ENCODE measurements at places on chromosomes 13 and 19. TPM values are rescaled to one million over a fixed set of nuclear protein-coding genes. Genes with fewer than 3 reads are reported as not detected.

The PEG3 gene
- 12.8 TPM for total RNA-seq

DNA sequence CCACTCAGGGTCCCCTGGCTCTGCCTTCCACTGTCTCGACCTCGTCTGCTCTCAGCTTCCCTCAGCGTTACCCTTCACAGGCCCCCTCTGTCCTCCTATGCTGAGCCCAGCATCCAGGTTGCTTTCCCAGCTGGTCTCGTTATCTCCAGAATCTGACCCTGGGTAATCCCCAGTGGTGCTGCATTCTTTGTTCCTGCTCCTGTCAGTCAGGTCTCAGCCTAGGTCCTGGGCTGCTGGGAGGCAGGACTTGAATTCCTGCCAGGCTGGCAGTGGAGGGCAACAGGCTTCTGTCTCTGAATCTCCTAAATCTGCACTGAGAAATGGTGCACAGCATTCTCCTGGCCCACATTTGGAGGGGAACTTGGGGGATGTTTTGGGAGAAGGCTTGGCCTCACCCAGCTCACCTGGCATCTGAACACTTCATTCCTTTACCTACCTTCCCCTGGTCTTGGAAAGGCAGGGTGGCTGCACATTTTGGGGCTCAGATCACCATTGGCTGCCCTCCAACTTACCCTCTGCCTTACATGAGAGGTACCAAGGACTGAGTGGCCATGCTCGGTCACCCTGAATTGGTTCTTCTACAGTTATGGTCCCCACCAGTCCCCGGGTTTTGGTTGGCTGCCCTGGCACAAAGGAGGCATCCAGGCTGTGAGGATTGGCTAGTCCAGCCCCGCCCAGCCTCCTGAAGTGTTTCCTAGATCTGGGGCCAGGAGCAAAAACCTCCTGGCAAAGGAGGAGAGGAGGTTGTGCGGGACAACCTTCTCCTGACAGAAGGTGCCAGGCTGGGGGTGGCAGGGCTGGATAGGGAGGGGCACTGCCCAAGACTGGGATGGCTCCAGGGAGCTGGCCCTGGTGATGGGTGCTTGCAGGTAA is at the start of gene CYP4F8:
TSS of gene CYP4F8 (plus strand) at position 712 of the 873 bp plus-strand sequence. CDS start 399 bp downstream, outside the sequence.
- H3K4me3 ChIP-seq = no peak within 1 kb of the TSS
- H3K27me3 ChIP-seq = no peaks in the 10 kb centered on the region
- no peaks in the 10 kb centered on the region for H3K36me3 ChIP-seq
- H3K4me1 ChIP-seq = no peaks in the 10 kb centered on the region
- no peak for DNase-seq

- H3K36me3 ChIP-seq = no peaks in the 10 kb centered on the region
- no peak overlapping the region for H3K27ac ChIP-seq
- no peak for DNase-seq
- H3K4me3 ChIP-seq = no peak overlapping the region
Measured at GRCh38 chr13:112113348-112113747, 46.4 kb downstream of the SOX1 start.

The KCNC3 gene
- total RNA-seq = 0.84 TPM

DNA sequence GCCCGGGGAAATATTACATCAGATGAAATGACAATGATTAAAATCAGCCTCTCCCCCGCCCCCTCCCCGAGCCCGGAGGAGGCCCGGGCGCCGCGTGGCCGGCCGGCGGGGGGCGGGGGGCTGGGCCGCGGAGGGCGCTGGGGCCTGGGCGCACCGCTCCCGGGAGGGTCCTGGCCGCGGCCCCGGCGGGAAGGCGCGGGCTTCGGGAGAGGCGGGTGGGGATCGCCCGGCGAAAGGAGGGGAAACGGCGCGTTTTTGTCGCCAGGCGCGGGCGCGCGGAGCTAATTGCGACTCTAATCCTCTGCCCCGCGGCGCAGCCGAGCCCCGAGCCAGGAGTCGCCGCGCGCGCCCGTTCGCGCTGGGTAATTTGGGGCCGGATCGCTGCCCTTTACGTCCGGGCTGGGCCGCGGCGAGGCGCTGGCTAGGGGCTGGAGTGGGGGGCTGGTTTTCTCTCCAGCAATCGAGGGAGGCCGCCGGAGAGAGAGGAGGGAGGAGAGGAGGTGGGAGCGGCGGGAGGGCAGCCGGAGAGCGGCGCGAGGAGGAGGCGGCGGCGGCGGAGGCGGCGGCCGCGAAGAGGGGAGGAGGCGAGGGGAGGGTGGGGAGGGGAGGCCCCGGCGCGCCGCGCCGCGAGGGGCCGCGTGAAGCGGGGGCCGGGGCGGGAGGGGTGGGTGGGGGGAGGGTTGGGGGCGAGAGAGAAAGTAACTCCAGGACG is at the start of gene KCTD15:
TSS of gene KCTD15 (plus strand) at position 707 of the 712 bp plus-strand sequence. CDS start 3,585 bp downstream, outside the sequence.
- no peaks in the 10 kb centered on the region for H3K27me3 ChIP-seq
- peak within 1 kb of the TSS; percentile 77 for H3K4me3 ChIP-seq
- peak within 1 kb of the TSS; percentile 94 for H3K27ac ChIP-seq
- H3K4me1 ChIP-seq = peaks cover 10% of the 10 kb centered on the region

DNA sequence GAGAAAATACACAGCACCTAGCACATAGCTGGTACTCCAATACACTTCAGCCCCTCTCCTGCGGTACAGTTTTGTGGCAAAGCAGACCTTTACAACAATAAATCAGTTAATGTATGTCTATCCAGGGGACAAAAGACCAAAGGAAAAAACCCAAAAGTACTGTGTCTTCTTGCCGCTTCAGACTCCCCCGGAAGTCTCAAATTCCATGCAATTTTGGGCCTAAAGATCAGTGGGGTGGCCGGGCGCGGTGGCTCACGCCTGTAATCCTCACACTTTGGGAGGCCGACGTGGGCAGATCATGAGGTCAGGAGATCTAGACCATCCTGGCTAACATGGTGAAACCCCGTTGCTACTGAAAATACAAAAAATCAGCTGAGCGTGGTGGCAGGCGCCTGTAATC is 16.2 kb downstream of the CARS2 start:
- H3K4me3 ChIP-seq = no peak overlapping the region
- DNase-seq = no peak
- H3K27ac ChIP-seq = no peak overlapping the region
- H3K27me3 ChIP-seq = no peaks in the 10 kb centered on the region
- H3K36me3 ChIP-seq = no peaks in the 10 kb centered on the region
- peaks cover 5% of the 10 kb centered on the region for H3K4me1 ChIP-seq

- H3K27me3 ChIP-seq = peaks cover 10% of the 10 kb centered on the region
- H3K36me3 ChIP-seq = no peaks in the 10 kb centered on the region
- H3K4me1 ChIP-seq = peaks cover 4% of the 10 kb centered on the region
- no peak overlapping the region for H3K27ac ChIP-seq
- DNase-seq = no peak
Measured at GRCh38 chr13:39604756-39605155, 1.8 kb upstream of the LHFPL6 start.

The SIGLEC9 gene
- total RNA-seq = 4.8 TPM

GRCh38 chr13:44052780-44053184 is 173.1 kb downstream of the LACC1 start:
- no peak for DNase-seq
- no peaks in the 10 kb centered on the region for H3K27me3 ChIP-seq
- no peak overlapping the region for H3K4me3 ChIP-seq

- DNase-seq = no peak
- peaks cover 13% of the 10 kb centered on the region for H3K4me1 ChIP-seq
- H3K36me3 ChIP-seq = no peaks in the 10 kb centered on the region
Measured at GRCh38 chr13:111152844-111153243, 37.7 kb downstream of the ARHGEF7 start.

DNA sequence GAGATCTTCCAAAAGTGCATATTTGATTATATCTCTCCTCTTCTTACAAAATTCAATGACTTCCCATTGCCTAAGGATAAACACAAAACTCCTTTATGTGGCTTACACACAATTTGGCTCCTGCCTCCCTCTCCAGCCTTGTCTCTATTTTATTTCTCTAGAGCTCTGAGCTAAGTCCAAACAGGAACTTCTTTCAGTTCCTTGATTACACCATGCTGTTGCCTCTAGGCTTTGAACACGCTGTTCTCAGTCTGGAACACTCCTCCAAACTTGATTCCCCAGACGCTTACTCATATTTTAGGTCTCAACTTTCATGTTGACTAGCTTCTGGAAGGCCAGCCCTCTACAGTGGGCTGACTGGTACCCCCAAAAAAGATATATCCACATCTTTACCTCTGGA is 258.5 kb downstream of the COG6 start:
- no peak for DNase-seq
- no peak overlapping the region for H3K4me3 ChIP-seq
- no peaks in the 10 kb centered on the region for H3K36me3 ChIP-seq
- H3K4me1 ChIP-seq = no peaks in the 10 kb centered on the region
- H3K27me3 ChIP-seq = no peaks in the 10 kb centered on the region

The RFX1 gene
- 3.7 TPM for total RNA-seq

The ATP4A gene
- not detected for total RNA-seq

The ZNF814 gene
- total RNA-seq = 9.1 TPM

GRCh38 chr19:18433015-18433691 is 4.8 kb downstream of the ISYNA1 start:
- no peaks in the 10 kb centered on the region for H3K36me3 ChIP-seq
- H3K4me1 ChIP-seq = peaks cover 18% of the 10 kb centered on the region
- H3K27me3 ChIP-seq = no peaks in the 10 kb centered on the region
- no peak for DNase-seq
- H3K27ac ChIP-seq = peak overlapping the region; percentile 47

The SLC25A23 gene
- 25.3 TPM for total RNA-seq

- DNase-seq = no peak
- H3K4me3 ChIP-seq = no peak overlapping the region
- H3K27me3 ChIP-seq = no peaks in the 10 kb centered on the region
- no peaks in the 10 kb centered on the region for H3K36me3 ChIP-seq
- H3K27ac ChIP-seq = no peak overlapping the region
Measured at GRCh38 chr13:47869776-47870175, 131.3 kb downstream of the SUCLA2 start.

DNA sequence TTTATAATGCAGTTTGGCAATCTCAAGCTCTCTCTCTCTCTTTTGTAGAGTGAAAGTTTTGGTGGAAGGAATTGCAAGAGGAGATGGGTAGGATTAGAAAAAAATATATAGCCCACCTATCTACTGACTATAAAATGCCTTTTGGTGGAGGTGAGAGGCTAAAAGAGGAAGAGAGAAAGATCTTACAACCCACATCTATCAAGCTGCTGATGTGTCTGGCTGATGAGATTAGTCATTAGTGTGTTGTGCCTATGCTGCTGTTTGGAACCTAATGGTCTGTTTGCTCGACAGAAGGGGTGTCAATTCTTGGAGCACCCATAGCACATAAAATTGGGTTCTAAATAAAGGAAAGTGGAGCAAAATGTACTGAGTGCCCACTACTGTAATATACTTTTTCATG is 411.0 kb downstream of the HS6ST3 start:
- DNase-seq = no peak
- H3K4me1 ChIP-seq = no peaks in the 10 kb centered on the region
- H3K4me3 ChIP-seq = no peak overlapping the region

DNA sequence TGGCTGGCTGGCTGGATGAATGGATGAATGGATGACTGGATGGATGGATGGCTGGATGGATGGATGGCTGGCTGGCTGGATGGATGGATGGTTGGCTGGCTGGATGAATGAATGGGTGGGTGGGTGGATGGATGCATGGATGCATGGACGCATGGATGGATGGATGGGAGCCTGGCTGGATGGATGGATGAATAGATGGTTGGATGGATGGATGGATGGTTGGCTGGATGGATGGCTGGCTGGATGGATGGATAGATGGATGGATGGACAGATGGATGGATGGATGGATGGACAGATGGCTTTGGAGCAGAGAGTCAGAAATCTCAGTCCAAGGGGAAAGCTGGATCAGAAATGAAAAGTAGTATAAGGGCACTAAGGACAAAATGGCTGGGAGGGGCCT is 106.4 kb upstream of the SERP2 start:
- no peak overlapping the region for H3K27ac ChIP-seq
- H3K27me3 ChIP-seq = no peaks in the 10 kb centered on the region
- H3K36me3 ChIP-seq = no peaks in the 10 kb centered on the region
- H3K4me3 ChIP-seq = no peak overlapping the region
- DNase-seq = no peak

The GRK1 gene
- not detected for total RNA-seq

The CLDND2 gene
- total RNA-seq = not detected

The TBXA2R gene
- total RNA-seq = 6.0 TPM

The WASF3 gene
- total RNA-seq = 2.2 TPM

DNA sequence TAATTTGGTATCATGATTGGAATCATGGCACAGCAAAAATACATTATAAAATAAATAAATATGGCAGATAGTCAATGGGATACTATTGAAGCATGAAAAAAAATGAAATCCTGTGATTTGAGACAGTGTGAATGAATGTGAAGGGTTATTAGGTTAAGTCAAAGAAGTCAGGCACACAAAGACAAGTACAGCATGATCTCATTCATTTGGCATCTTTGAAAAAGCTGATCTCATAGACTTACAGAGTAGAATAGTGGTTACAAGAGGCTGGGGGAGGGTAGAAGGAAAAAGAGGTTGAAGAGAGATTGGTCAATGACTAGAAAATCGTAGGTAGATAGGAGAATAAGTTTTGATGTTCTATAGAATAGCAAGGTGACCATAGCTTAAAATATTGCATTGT is 295.1 kb upstream of the SLITRK5 start:
- no peaks in the 10 kb centered on the region for H3K36me3 ChIP-seq
- H3K4me3 ChIP-seq = no peak overlapping the region
- H3K4me1 ChIP-seq = no peaks in the 10 kb centered on the region

The STARD13 gene
- total RNA-seq = 3.4 TPM

The CYP2A6 gene
- 56.1 TPM for total RNA-seq

The MAP4K1 gene
- 1.8 TPM for total RNA-seq
